ENCODE measurements at places on chromosomes 3 and 15.

- no peak for DNase-seq
Observed at GRCh38 chr3:30440880-30441279, 165.5 kb upstream of the TGFBR2 start.

GRCh38 chr3:122580470-122580869, 3.0 kb downstream of the PARP15 start:
- no peak for DNase-seq

DNA sequence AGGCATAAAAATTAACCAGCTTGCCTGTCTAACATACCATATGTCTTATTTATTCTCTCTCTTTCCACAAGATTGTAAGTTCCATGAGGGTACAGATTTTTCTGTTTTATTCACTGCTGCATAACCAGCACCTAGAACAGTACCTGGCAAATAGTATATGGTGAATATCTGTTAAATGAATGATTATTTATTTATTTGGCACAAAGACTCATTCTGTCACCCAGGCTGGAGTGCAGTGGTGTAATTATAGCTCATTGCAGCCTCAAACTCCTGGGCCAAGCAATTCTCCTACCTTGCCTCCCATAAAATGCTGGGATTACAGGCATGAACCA, 24.9 kb downstream of the DENND4A start:
- DNase-seq, result no peak

DNA sequence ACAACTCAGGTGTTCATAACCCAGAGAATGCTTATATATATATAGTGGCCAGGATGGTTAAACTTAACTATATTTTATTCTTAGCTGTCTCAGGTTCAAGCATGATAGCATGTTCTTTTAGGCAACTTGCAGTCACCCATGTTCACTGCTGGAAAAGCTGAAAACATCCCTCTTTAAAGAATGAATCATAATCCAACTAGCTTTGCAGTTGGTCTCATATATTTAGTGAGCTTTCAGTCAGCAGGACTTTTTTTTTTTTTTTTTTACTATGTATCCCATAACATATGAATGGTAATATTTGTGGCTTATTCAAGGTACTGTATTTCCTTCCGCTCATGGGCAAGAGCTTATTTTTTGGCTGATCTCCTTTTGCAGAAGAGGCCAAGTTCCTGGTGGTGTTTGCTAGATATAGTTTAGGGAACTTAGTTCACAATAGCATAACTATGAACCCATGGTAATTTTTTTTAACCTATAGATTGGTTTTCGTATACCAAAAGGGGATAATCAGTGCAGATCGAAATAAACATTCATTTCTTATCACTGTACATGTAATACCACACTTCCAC, 77.6 kb downstream of the CMSS1 start:
- no peak for DNase-seq

DNA sequence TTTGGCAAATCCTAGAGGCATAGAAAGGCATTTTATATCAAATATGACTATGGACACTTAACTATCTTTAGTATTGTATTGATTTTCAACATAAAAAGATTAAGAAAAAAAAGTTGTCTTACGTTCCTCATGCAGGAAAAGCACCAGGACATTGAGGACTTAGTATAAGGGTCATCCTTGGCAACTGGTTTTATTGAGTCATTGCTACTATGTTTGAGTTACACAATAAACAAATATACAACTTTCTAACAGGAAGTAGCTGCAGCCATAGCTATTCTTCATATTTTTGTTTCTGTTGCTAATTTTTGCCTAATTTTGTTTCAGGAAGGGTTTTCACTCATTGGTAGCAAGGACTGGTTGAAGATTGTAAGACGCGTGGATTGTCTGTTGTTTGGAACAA, 93.0 kb downstream of the NPTN start:
- DNase-seq, result no peak

- no peak for DNase-seq
Observed at GRCh38 chr3:197257711-197258110, 40.7 kb downstream of the DLG1 start.

All from SJSA1 (cell line).